ENCODE measurements at places on chromosomes 4 and X.

DNA sequence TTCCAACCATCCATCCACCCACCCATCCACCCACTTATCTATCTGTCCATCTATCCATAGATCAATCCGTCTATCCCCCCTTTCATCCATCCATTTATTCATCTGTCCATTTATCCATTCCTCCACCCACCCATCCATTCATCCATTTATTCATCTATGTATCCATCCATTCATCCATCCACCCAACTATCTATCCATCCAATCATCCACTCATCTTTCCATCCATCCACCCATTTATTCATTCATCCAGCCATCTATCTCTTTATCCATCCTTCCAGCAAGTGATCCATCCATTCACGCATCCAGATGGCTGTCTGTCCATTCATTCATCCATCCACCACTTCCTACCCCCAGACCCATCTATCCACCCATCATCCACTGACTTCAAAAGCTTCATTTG is 84.0 kb upstream of the CD99 start:
- DNase-seq: no peak

DNA sequence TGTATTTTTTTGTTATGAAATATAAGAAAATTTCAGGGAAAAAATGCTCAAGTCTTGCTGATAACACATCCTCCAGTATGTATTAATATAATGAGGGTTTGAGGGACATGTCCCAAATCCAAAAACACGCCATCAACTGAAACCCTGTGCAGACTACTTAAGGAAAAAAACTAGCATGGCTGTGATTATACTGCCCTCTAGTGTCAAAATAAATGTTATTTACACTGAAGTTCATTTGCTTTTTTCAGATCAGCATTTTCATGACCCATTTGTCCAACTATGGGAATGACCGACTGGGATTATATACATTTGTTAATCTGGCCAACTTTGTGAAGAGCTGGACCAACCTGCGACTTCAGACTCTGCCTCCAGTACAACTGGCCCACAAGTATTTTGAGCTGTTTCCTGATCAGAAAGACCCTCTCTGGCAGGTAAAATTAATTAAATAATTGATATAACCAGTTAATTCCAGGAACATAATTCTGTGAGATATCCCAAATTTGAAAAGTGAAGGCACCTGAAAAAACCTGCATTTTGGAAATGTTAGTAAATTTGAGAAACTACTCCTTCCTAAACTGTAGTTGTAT is 128.5 kb downstream of the PRSS12 start:
- DNase-seq: peak; percentile 17

DNA sequence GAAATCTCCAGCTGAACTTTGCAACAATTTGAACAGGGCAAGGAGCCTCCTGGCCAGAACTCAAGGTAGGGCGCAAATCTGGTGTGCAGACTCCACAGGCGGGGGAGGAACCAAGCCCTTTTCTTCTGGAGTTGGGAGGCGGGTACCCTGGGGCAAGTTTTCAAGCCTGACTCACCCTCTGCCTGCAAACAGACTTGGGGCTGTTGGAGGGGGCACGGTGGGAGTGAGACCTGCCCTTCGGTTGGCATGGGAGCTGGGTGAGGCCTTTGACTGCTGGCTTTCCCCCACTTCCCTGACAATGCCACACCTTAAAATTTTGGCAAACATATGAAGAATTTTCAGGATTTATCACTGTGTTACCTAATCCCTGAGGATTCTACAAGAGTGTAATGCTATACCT is 709.8 kb upstream of the DIAPH2 start:
- no peak for DNase-seq

GRCh38 chr4:75726577-75726976 is 2.2 kb downstream of the USO1 start:
- no peak for DNase-seq

GRCh38 chr4:119536572-119537528 is 91.8 kb downstream of the PDE5A start:
- no peak for DNase-seq

DNA sequence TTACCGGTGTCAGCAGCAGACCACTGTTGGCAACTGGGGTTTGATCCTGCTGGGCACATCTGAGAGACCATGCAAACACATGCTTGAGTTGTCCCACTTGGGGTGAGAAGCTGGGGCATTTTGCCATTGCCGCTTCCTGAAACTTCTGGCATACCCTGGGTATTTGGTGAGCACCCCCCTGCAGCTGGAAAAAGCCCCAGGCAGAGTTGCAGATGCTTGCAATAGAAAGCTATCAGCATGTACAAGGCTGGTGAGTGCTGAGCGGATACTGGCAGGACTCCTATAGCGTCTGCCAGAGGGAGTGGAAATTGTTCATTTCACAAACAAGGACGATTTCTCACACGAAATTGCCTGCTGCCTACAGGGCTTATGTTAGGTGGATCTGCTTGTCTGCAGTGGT is 32.3 kb downstream of the SUPT20HL1 start:
- no peak for DNase-seq

GRCh38 chr4:101171747-101172146 is 175.6 kb downstream of the PPP3CA start:
- DNase-seq: no peak

GRCh38 chr4:80183250-80184052 is 13.9 kb upstream of the PRDM8 start:
- no peak for DNase-seq

GRCh38 chr4:128802680-128803628 is 6.5 kb upstream of the JADE1 start:
- no peak for DNase-seq

GRCh38 chr4:165874791-165875371 is 1.8 kb downstream of the TLL1 start:
- no peak for DNase-seq

GRCh38 chr4:14419516-14419915 is 582.8 kb upstream of the CPEB2 start:
- no peak for DNase-seq

GRCh38 chr4:153211986-153212728 is 7.9 kb downstream of the TRIM2 start:
- DNase-seq: no peak

- DNase-seq: no peak
These were observed 10.1 kb upstream of the CXCL8 start for GRCh38 chr4:73730292-73730691.

DNA sequence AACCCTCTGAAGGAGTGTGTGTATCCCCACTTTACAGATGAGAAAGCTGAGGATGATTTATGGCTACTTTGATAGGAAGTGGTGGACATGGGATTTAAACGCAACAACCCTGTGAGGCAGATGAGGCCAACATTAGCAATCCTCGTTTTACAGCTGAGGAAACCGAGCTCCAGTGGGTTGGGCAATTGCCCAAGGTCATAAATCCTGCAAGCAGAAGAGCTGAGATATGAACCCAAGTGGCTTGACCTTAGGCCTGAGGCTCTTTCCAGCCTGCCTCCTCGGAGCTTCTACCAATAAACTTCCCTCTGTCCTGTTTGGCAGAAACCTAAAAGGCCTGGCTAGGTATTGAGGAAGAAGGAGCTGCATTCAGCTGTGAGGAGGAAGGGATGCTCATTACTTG is 185.5 kb upstream of the RBPJ start:
- no peak for DNase-seq

GRCh38 chr4:89788206-89789072 is 48.5 kb downstream of the SNCA start:
- no peak for DNase-seq
